NCI-H446 treated with DMSO at 0.1 percent for 48 hours (cell line): ENCODE measurements at places on chromosomes 6 and 20.

DNA sequence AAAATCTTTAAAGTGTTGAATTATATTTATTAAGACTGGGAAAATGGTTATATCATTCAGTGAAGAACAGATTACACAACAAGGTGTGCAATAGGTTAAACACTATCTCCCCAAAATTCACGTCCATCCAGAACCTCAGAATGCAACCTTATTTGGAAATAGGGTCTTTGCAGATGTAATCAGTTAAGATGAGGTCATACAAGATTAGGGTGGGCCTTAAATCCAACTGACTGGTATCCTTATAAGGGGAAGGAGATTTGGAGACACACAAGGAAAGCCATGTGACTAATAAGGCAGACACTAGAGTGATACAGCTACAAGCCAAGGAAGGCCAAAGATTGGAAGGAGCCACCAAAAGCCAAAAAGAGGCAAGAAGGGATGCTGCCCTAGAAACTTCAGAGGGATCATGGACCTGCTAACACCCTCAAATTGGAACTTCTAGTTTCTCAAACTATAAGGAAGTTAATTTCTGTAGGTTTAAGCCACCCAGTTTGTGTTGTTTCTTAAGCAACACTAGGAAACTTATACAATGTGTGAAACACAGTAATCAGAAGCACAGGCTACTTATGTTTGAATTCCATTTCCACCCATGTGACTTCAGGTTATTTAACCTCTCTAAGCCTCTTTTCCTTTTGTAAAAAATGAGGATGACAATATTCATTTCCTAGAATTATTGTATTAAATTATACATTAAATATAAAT lies 16.9 kb downstream of the ILRUN start:
- DNase-seq, result no peak

DNA sequence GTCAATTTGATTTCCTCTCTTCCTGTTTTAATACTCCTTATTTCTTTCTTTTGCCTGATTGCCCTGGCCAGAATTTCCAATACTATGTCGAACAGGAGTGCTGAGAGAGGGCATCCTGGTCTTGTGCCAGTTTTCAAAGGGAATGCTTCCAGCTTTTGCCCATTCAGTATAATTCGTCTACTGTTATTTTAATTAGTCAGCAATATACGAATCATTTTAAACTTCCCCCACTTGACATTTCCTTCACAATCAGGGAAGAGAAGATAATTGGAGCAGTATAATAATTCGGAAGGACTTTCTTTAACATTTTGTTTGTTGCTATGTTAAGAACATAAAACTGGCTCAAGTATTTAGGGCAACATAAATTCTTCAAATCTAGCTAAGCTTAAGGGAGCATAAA lies 860.3 kb upstream of the SLC35B3 start:
- DNase-seq, result no peak

- no peak for DNase-seq
Observed at GRCh38 chr6:3719462-3720308, 31.8 kb downstream of the PXDC1 start.

DNA sequence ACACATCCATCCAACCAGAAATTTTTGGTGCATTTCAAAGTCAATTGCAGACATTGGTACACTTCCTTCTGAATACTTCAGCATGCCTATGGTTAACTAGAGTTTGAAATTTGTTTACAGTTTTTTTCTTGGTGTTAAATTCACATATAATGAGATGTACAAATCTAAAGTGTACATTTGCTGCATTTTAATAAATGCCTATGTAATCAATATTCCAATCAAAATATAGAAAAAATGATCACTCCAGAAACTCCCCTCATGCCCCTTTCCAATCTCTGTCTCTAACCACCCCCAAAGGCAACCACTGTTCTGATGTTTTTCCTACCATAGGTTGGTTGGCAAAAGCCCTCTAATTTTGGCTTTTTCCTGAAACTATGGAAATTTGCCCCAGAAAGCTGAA lies 7.6 kb upstream of the TGM6 start:
- no peak for DNase-seq

DNA sequence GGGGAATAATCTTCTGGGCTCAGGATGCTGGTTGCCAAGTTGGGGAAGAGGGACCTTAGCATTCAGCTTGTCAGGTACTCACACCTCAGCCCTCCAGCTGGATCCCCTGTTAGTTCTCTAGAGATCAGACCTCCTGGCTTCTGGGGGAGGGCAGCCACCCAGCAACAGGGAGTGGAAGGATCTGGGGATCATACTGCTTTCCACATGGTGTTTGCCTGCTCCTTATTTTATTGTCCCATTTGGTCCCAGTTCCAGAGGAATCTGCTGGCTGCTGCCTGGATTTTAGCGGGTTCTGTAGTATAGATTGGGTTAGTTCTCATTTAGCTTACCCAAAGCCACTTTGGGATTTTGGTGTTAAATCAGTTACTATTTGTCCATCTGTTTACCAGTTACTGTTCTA lies 29.3 kb downstream of the KAT14 start:
- DNase-seq, result no peak

DNA sequence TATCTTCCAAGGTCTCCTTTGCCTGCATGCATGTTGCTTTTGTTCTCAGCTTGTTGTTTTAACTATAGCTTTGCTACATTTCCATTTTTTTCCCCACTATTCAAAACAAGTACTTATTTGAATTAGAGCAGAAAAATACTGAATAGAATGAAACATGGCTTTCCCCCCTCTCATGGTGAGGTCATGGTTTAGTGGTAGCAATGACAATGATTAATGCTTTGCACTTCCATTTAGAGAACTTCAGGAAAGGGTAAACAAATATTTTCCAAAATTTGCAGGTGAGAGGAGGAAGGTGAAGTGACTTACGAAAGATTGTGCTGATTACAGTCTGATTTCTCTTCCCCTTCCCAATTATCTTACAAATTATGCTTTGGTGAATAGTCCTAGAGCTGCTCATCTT lies 47.8 kb upstream of the TRAF3IP2 start:
- no peak for DNase-seq

DNA sequence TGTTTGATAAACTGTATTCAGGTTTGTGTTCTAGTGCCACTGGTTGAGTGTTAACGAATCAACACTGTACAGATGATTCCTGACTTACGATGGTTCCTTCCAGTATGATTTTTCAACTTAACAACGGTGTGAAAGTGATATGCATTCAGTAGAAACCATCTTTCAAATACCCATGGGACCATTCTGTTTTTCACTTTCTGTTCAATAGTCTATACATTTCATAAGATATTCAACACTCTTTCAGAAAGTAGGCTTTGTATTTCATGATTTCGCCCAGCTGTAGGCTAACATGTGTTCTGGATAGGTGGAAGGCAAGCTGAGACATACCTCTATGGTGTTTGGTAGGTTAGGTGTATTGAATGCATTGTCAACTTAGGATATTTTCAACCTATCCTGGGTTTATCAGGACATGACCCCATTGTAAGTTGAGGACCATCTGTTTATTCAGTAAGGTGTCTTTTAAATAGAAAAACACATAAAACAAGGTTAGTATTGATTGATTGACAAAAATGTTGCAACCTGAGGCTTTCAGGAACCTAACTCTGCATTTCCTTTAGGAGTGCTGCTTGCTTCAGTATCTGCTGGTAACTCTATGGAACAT lies 32.3 kb downstream of the SYNJ2 start:
- no peak for DNase-seq

DNA sequence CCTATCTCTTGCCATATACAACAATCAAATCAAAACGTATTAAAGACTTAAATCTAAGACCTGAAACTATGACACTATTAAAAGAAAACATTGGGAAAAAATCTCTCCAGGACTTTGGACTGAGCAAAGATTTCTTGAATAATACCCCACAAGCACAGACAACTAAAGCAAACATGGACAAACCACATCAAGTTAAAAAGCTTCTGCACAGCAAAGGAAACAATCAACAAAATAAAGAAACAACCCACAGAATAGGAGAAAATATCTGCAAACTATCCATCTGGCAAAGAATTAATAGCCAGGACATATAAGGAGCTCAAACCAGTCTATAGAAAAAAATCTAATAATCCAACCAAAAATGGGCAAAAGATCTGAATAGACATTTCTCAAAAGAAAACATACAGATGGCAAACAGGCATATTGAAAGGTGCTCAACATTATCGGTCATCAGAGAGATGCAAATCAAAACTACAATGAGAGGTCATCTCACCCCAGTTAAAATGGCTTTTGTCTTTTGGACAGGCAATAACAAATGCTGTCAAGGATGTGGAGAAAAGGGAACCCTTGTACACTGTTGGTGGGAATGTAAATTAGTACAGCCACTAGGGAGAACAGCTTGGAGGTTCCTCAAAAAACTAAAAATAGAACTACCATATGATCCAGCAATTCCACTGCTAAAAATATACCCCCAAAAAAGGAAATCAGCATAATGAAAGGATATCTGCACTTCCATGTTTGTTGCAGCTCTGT lies 76.2 kb downstream of the SNX5 start:
- DNase-seq, result no peak

DNA sequence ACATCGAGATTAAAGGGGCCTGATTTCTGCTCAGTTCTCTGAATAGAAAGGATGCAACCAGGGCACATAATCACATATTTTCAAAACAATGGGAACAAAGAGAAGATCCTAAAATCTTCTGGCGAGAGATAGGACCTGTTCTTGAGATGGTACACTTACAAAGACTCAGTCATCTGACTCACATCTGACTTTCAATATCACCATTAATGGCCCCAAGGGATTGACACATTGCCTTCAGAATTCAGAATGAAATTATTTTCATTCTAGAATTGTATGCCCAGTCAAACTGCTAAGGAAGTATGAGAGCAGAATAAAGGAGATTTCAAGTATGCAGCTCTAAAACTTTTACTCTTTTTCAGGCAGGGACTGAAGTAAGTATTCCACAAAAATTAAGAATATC lies 240.7 kb upstream of the POU3F2 start:
- DNase-seq, result no peak

- no peak for DNase-seq
Observed at GRCh38 chr6:32609391-32609730, 19.7 kb upstream of the HLA-DRB1 start.

DNA sequence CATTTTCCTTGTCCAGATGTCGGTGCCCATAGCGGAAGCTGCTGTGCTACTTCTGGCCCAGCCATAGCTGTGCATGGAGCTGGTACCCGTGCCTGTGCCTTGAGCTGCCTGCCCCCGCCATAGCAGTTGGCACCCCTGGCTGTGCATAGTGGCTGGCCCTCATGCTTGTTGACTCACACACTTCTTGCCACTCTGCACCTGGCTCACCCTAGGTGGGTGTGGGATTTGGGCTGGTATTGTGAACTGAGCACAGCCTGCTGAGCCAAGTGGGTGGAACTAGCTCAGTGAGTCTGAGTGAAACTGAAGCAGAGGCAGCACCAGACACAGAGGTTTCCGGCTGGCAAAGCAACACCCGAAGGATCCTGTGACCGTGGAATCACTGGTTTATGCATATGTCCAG lies 689.5 kb upstream of the EYS start:
- no peak for DNase-seq

DNA sequence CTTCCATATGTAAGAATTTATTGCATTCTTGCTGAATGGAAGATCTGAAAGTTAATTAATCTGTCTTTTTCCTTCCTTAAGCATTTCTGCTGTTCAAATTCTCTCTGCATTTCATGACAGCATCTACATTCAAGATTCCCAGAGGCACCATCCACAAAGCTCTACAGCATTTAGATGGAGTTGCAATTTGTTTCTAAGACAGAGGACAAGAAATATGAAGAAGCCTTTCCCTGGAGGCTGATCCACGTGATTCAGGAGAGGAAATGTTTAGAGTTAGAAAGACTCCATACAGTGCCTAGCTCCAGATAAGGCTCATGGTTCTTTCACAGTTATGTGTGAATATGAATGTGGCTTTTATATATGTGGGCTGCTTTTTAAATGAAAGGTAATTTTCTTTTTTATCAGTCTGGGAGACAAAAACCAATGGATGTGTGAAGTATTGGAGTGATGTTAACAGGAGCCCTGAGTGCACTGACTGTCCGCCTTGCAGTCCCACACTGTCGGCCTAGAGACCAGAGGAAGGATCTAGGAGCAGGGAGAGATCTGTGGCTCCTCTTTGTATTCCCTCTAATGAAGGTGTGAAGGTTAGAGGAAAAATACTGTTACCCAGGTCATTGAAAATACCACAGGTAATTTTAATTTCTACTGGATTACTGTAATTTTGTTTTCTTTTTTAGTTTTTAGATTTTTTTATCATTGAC lies 686.6 kb upstream of the GJE1 start:
- DNase-seq, result no peak

DNA sequence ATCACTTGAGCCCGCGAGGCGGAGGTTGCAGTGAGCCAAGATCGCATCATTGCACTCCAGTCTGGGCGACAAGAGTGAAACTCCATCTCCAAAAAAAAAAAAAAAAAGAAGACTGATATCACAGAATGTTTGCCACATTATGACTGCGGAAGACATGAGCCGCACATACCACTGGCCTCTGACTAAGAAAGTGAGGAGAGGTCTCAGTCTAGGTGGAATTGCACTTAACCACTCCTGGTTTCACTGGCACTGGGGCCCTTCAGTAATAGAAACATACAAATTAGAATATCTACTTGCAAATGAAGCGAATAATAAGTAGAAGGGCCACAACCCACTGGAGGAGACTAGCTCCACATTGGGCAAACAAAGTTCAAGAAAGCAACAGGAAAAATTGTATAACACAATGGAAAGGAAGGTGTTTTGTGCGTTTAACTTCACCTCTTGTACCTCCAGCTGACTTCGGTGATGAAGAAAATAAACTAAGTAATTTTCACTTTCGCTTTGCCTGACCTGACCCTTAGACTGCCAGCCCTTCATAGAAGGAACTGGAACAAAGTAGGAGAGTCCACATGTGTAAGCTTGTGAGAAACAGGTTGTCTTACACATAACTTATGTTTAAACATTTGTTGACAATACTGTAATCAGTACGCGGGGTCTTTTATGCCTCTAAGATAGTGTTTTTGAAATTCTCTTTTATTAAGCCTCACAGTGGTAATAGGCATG lies 147.5 kb upstream of the TSHZ2 start:
- no peak for DNase-seq

DNA sequence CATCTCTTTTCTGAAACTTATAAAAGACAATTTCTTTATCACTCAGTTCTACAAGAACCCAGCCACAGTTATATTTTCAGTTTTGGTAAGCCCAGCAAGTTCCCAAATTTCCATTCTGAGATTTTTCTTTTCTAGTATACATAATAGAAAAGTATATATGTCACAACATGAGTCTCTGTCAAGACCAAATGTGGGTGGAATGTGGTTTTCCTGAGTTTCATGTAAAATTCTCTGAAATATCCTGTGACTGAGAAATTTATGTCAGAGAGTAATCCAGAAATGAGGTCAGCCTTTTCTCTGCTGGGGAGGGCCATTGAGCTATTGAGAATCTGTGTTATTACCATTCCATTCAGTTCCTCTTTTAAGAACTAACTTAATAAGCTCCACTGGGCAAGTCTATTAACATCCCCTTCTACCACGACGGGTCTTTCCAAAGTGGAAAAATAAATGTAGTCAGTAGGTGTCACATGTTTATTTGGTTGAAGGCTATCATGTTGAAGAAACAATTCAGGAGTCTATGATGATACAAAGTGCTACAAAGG lies 100.7 kb upstream of the HMGN3 start:
- DNase-seq, result no peak

DNA sequence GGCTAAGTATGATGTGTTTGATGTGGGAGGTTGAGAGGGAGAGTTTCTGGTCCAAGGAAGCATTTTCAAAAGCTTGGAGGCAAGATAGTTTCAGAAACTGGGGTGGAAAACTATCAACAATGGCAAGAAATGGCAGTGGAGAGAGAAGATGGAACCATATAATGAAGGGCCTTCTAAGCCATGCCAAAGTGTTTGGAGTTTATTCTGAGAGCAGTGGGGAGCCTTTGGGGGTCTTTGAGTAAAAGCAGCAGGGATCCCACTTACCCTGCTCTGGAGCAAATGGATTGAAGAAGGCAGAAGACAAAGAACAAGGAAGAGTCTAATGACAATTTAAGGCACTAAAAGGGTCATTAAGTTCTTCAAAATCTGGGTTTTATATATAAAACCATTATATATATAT lies 538.9 kb downstream of the UTRN start:
- no peak for DNase-seq
